ENCODE measurements at places on chromosomes 5 and 9.

- DNase-seq = no peak
Observed at GRCh38 chr9:137441289-137441934, at the start of gene ENTPD8. Gene ENTPD8 (minus strand): TSS chr9:137441357. CDS start chr9:137438285, 3,072 bp downstream.

GRCh38 chr9:102428305-102428704 lies 566.8 kb upstream of the CYLC2 start:
- DNase-seq = no peak

DNA sequence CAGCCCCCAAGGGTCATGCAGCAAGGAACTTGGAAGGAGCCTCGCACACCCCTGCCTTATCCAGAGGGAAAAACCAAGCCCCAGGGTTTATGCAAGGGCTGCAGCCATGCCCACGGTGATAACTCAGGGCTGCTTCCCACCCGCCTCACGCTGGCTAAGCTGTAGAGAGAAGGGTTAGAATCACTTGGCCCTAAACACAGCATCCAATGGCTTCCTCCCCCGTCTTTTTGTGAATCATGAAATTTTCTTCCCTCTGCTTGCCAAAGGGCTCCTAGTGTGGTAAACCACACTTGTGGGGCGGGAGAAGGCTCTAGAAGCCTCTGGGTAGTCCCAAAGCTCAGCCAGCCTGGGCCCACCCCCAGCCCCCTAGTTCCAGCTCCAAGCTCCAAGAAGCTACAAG lies 55.9 kb upstream of the ORM1 start:
- DNase-seq = no peak

GRCh38 chr5:132458651-132459030 lies 31.9 kb downstream of the IRF1 start:
- no peak for DNase-seq

DNA sequence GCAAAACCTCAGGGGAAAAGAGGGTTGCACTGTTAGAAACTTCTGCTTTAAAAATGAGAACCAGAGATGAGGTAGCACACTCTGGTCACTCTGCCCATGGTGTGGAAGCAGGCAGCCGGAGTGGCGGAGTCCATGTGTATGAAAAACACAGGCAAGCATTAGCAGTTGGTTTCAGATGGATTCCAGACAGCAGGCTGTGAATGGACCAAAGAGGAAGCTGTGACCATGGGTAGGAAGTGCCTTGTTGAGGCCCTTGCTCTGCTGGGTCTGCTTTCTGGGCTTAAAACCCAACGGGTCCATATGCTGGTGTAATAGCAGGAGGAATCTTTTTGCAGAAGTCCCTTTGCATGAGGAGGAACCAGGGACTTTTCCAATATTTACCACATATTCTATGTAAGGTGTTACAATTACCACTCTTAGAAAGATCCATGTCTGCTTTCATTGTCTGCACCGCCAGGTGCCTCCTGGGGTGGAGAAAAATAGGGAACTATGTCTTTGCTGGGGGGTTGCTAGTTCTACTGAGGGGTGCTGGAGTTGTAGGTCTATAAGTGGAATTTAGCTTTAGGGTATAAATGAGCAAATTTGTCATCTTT lies 77.0 kb downstream of the ANKRD55 start:
- no peak for DNase-seq

DNA sequence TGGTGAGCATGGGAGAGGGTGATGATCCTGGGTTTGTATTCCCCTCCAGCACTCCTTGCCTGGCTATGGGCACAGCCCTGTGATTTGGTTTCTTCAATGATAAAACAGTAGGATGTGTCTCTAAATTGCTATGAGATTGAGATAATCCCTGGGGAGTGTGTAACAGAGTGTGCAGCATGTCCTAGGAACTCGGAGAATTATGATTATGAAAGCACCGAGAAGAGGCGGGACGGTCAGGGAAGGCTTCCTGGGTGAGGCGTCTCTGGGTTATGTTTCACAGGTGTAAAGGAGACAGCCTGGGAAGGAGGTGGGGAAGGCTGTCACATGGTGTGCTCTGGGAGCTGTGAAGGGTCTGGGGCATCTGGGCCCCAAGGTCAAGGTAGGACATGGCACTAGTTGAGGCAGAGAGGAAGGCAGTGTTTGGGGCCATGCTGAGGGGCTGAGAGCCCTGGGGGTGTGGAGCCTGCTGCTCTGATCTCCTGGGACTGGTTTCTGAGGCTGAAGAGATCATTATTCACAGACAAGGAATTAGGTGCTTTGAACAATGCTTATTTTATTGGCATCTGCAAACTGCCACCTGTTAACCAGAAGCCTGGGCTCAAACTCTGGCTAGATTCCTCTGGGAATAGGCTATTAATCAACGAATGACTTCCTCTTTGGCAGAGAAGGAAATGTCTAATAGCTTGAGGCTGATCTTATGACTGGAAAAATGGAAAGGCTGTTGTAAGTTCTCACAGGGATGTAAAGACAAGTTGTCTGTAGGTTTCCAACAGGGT lies 73.8 kb upstream of the IL12B start:
- DNase-seq = peak; percentile 7

GRCh38 chr9:122265149-122265915 lies 650 bp downstream of the MRRF start:
- no peak for DNase-seq

DNA sequence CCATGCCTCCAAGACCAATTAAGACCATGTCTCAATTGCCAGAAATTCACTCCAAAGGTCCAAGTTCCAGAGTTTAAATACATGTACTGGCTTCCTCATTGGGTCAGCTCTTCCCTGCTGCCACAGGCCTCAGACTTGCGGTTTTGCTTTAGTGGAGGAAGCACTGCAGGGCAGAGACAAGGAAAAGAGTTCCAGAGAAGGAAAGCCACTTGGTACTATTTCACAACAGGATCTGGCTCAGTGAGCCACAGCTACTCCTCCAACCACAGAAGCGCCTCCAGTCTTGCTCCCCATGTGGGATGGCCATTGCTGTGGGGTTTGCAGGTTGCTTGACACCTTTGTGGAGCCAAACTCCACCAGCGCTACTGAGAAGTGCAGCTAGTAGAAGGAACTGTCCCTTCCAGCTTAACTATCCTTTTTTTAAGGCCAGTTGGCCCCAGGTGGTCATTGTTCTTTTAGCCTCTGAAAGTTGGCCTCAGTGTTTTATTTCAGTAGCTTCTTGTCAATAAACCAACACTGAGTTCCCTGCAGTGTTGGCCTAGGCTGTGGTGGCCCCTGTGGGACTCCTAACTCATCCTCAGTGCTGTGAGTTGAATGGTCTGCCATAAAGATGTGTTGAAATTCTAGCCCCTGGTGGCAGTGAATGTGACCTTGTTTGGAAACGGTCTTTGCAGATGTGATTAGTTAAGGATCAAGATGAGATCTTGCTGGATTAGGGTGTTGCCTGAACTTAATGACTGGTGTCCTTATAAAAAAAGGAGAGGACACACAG lies 93.7 kb upstream of the DAP start:
- DNase-seq = no peak

DNA sequence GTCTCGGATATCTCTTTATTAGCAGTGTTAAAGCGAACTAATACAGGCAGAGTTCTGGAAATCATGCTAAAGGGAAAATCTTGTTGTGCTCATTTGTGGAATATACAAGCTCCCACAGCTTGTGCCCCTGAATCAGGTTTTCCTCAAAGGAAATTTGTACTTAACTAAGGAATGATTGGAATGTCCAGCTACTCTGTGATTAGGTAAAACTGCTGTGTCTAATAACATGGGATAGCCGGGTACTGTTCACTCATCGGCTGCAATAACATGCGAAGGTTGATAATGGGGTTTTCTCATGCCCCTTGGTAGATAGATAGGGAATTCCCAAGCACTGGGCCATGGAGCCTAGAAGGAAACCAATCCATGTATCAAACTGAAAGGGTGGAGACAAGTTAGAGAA lies 306.7 kb downstream of the NR2F1-AS1 start:
- DNase-seq = peak; percentile 64

DNA sequence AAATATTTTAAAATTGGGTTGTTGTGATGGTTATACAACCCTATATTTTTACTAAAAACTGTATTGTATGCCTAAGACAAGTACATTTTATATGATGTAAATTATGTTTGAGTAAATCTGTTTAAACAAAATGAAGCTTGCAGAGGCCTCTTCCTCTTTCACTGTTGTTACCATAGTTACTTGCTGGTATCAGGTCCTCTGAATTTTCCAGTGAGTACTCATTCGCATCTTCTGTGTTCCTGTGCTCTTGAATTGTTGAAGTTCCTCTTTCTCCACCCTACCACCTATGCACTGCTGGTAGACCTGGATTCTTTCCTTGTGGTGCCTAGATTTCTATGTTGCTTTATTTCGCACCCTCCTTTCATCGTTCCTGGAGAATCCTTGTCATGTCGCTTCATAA lies 938.5 kb upstream of the ACO1 start:
- no peak for DNase-seq

DNA sequence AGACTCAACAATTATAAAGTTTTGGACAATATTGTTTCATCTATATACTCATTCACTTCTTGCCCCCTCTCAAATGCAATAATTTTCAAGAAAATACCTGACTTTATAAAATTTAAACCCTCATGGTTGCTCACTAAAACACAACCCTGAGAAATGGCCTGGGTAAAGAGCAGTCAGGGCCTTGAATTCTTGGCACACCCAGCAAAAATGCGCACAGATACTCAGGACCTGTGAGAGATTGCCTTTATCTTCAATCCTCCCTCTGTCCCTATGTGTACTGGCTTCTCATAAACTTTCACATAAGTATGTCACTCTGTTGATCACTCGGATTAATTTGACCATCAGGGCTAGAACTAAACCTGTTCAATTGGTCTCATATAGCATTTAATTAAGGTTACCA lies 12.8 kb upstream of the ACO1 start:
- no peak for DNase-seq

- no peak for DNase-seq
Observed at GRCh38 chr9:30519756-30520155, 1864.7 kb upstream of the ACO1 start.

DNA sequence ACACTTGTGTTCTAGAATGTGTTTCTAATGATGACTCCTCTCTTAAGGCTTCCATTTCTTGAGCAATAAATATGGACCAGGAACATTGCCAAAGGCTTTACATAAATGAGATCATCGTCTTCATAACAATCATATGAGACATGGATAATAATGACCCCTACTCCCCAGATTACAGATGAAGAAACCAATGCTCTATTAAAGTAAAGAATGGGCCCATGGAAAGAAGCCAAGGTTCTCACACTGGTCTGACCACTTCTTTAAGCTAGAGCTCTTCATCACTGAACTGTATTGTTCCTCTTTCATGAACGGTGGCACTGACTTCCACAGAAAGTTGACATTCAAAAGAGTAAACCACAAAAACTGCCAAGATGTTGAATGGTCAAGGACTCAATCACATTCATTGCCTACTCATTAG lies 65.3 kb downstream of the MARCHF3 start:
- DNase-seq = peak; percentile 59

DNA sequence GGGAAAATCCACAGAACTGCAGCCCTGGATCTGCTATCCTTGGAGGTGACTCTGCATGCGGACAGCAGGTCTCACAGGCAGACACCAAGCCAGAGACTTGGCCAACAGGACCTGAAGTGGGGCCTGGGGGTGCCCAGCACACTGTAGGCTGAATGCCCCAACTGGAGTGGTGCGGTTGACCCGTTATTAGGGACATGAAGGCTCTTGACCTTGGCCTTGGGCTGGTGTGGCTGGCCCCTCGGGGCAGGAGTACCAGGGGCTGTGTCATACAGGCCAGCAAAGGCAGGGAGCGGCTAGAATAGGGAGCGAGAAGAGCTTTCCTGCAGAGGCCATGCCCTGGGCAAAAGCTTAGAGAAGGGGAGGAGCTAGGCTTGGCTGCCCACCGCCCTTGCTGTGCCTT lies 153.2 kb upstream of the MVB12B start:
- no peak for DNase-seq

- DNase-seq = no peak
Observed at GRCh38 chr5:98200726-98201541, 572.5 kb upstream of the RGMB start.

GRCh38 chr9:88767504-88767790 lies 223.8 kb upstream of the S1PR3 start:
- no peak for DNase-seq

GRCh38 chr5:82298668-82299067 lies 20.5 kb upstream of the RPS23 start:
- no peak for DNase-seq

GRCh38 chr9:131853434-131853833 lies 113.6 kb upstream of the RAPGEF1 start:
- DNase-seq = no peak

- no peak for DNase-seq
Observed at GRCh38 chr5:159149085-159149484, 49.4 kb upstream of the EBF1 start.

DNA sequence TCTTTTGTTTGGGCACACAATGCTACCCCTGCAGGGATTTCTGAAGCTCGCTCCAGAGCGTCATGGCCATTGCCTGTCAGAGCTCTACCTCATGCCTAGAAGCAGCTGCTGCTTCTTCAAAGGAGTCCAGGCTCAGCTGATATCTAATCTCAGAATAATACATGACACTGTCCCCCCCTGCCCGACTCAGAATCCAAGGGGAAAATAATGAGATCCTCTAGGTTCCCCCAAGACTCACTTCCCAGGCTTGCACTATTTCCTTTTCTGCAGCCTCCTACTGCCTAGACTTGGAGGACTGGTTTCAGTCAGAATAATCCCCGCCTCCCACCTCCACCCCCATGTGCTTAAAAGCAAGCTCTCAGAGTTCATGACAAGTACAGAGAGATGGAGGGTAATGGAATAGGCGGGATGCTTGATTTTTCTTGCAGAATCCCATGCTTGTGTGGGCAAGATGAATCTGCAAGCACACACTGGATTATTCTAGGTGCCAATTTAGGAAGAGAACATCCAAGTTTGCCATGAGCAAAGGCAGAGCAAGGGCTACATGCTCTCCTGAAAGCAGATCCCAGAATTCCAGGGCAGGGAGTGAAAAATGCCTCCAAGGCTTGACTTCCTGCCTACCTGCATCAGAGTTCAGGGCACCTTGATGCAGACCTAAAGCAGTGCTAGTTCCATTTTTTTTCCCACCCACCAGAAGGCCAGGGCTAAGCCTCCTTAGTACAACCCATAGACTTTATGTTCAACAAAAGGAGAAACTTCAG lies 97.4 kb upstream of the IFNK start:
- DNase-seq = no peak

DNA sequence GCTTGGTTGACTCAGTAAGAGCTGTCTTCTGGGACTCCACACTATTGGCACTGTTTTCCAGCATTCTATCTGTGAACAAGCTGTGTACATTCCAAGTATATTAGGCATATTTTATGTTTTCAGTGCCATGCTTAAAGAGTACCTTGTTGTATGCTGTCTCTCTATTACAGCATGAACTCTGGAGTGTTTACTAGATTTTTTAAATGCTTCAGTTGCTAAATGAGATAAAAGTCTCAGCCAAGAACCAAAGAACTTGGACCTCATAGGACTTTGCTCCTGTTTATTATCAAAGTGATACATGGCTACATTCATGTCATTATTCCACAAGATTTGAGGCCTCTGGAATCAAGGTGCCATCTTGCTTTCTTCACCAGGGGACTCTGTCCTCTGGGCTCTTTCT lies 167.2 kb downstream of the C9orf152 start:
- no peak for DNase-seq

Measured in kidney capillary endothelial cell (primary cell).